ENCODE measurements at places on chromosomes 7 and 10.

- no peak for DNase-seq
Observed at GRCh38 chr10:79038104-79038840, 30.5 kb upstream of the ZMIZ1 start.

- DNase-seq = no peak
Observed at GRCh38 chr7:133561396-133561795, 308.5 kb downstream of the EXOC4 start.

GRCh38 chr7:37732888-37733287 is 49.3 kb downstream of the GPR141 start:
- DNase-seq = no peak

- no peak for DNase-seq
Observed at GRCh38 chr7:158947627-158948026, 91.3 kb downstream of the DYNC2I1 start.

GRCh38 chr7:129376076-129376777 is 58.0 kb upstream of the STRIP2 start:
- DNase-seq = no peak

DNA sequence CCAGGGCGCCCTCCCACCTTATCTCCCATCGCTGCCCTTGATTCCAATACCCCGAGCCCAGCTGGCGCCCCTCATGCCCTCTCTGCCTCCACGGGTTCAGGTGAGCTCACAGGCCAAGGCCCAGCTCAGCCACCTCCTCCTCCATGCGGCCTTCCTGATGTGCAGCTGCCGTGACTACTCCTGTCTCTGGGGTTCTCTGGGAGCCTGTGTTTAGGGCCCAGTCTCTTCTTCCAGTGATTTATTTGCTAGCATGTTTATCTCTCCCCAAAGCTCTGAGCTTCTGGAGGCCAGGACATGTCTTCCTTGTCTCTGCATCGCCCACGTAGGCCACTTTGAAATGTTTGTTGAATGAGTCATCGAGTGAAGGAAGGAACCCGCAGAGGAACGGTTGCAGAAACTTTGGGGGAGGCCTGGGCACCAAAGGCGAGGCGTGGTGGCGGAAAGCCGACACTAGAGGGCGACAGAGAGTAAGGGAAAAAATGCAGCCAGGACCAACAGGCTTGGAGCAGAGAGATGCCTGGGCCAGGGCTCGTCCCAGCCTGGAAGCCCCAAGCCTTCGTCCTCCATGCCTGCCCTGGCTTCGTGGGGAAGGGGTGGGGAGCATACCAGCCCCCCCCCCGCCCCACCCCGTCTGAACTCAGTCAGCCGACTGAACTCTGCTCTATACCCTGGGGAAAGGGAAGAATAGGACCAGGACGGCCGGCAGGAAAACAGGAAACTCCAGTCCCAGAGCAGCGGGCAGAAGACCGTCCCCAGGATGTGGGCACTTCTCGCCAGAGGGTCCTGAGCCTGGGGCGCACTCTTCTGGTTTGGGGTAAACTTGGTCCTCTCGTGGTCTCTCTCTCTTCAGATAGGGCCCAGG is 10.9 kb upstream of the HSPB1 start:
- peak; percentile 73 for DNase-seq

DNA sequence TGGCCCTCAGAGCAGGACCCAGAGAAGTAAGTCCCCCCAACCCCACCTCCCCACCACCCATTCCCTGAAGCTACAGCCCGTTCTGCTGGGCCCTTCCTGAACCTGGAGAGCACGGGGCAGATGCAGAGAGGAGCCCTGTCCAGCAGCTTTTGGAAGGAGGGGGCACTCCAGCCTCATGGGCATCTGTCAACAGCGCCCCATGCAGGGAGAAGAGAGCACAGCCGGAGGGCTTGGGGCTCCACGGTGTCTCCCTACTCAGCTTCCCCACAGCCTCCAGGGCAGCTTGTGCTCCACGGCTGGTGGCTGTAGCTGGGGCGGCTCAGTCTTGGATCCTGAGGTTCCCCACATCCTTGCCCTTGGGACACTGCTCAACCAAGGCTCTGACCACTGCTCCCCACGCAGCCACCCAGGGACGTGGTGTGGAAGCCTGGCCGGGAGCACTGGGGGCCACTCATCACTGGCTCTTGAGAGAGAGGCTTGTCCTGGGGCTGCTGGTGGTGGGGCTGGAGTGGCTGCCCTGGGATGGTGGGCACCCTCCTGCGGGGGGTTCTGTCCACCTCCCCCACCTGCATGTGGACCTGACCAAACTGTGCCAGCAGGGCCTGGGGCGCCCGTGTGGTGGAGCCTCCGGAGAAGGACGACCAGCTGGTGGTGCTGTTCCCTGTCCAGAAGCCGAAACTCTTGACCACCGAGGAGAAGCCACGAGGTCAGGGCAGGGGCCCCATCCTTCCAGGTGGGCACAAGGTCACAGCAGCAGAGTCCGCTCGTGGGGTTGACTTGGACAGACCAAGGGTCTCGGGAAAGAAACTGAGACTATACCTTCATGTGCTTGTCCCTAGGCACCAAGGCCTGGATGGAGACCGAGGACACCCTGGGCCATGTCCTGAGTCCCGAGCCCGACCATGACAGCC is 4.5 kb downstream of the PRAP1 start:
- DNase-seq = no peak

DNA sequence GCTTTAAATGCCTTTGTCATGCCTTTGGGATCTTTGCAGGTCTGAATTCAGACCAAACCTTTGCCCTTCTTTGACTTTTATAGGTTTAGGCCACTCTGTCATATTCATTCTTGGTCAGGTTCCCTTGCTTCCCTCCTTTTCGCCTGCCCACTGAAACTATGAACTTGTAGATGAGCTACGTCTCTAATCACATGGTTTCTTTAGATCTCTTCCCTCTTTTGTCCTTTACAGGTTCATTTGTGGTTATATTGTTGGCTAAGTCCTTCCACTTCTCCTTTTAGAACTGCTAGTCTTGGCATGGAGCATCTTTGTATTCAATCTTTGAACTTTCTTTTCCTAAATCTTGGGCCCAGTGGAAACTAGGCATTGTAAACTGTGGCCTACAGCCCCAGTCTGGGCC is 104.0 kb upstream of the ZEB1 start:
- DNase-seq = no peak

GRCh38 chr7:41536122-41536872 is 166.6 kb downstream of the INHBA start:
- no peak for DNase-seq

DNA sequence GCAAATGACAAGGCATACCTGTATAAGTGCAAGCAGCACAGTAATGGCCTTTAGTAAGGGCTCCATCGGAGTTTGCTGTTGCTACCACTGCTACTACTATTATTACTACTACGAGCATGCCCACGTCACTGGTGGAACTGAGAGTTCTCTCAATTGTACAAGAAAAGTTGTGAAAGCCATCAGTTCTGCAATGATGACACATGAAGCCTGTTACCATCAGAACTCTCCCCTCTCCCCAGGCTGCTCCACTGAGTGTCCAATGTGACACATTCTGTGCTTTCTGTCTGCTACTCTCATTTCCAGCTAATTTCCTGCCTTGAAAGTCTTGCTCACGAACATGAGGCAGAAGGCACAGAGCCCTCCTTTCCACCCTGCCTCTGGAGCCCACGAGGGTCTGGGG is 263.2 kb upstream of the MGMT start:
- no peak for DNase-seq

DNA sequence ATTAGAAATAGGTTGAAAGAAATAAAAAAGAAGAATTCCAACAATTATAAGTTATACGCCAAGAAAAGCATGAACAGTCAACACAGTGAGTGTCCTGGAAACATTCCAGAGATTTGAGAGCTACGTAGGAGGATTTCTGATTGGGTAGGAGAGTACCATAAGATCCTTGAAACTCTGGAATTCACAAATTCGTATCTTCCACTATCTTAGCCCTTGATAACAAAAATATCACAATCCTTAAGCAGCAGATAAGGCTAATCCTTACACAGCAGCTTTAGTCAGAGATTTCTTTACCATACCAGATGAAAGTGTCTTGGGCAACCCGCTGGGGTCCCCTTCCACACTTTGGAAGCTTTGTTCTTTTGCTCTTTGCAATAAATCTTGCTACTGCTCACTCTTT is 8.2 kb downstream of the TPK1 start:
- DNase-seq = no peak

- no peak for DNase-seq
Observed at GRCh38 chr10:28800144-28800543, 122.8 kb downstream of the BAMBI start.

GRCh38 chr10:70232155-70232858 is 922 bp downstream of the PPA1 start:
- DNase-seq = peak; percentile 28

DNA sequence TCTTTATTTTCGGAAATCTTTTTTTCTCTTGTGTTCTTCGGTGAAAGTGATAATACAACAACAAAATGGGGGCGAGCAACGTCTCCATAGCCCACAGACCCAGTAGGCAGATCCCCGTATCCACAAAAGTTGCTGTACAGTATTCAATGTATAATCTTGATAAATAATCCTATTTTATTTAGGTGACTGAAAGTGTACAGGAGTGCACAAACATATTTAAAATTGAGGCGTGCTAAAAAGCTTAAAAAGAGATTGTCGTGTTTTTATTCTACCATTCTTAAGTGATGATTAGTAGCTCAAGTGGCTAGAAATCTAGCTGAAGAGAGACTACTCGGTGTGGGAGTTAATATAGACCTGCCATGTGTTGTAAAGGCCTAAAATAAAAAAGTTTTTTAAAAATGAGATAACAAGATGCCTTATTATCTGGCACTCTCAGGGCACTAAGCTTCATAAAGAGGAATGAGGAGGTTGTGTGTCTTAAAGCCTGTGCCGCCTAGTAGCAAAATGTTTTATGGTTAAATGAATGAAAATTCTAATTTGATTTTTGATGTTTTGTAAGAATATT is 1.6 kb downstream of the CAPZA2 start:
- DNase-seq = no peak

- DNase-seq = no peak
Observed at GRCh38 chr10:13206091-13206490, 28.1 kb downstream of the UCMA start.

GRCh38 chr10:52353960-52354394 is 39.9 kb downstream of the DKK1 start:
- no peak for DNase-seq

DNA sequence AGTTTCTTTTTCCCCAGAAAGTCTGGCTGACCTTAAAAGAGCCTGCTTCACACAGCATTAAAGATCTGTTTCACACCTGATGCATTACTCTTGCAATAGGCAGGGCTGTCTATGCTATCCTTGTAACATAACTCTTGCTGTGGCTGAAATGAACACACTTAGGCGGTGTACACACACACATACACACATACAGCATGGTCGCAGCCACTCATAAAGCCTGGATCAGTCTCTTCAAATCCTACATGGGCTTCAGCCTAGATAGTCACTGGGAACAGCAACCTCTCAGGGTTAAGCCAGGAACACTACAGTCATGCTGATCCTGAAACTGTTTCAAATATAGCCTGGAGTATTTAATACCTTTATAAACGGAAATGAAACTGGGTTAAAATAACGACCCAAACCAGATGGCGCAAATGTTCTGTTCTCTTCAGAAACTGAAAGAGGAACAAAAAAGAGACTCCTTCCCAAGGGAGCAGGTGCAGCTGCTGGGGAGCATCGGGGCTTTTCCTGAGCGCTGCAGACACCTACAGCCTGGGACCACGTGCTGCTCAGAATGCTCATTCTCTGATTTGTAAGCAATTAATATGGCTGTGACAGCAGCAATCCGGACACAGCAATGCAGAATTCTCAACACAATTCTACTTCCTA is 61.0 kb upstream of the SFMBT2 start:
- no peak for DNase-seq

All from stimulated activated CD4-positive, alpha-beta T cell treated with anti-CD3 and anti-CD28 coated beads, Interleukin-15, amount 100 ng/mL, for 1 hour (primary cell).